Fibroblast of skin of right biceps (primary cell): ENCODE measurements at places on chromosomes 12 and 14.
A peak's percentile ranks its signal among the peaks of the same experiment; 100 is the strongest.

DNA sequence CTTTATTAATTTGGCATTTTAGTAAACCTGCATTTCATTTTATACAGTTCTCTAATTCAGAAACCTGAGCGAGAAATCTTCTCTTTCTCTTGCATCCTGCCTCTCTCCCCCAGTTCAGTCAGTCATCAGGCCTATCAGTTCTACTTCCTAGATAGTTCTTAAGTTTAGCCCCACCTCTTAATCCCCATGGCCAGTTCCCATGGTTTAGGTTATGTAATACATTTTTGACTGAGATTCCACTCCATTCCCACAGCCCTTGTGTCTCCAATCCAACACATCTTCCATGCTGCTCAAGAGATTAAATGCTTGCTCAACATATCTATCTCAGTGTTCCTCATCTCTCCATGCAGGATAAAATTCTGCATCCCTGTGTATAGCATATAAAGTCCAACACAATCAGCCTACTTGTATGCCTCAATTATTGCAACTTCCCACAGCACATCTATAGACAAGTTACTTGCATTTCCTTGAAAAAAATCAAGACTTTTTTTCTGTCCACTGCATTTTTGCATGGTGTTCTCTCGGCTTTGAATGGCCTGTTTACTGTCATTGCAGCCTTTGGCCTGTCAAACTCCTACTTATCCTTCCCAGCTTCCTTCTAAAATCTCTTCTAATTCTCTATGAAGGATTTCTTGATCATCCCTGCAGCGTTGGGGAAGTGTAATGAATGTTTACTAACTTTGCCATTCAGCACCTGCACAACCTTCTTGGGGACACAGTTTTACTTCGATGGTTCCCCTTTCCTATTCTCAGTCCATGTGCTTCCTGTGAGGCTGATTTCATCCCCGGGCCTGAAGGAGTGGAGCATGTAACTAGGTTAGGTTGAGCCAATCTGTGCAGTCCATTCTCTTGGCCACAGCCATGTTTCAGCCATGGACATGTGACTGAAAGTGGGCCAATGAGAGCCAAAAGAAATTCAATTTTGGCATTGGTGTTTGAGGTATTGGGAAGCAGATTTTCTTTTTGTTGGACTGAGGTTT, 80.8 kb downstream of the DACT1 start:
- DNase-seq, result no peak

DNA sequence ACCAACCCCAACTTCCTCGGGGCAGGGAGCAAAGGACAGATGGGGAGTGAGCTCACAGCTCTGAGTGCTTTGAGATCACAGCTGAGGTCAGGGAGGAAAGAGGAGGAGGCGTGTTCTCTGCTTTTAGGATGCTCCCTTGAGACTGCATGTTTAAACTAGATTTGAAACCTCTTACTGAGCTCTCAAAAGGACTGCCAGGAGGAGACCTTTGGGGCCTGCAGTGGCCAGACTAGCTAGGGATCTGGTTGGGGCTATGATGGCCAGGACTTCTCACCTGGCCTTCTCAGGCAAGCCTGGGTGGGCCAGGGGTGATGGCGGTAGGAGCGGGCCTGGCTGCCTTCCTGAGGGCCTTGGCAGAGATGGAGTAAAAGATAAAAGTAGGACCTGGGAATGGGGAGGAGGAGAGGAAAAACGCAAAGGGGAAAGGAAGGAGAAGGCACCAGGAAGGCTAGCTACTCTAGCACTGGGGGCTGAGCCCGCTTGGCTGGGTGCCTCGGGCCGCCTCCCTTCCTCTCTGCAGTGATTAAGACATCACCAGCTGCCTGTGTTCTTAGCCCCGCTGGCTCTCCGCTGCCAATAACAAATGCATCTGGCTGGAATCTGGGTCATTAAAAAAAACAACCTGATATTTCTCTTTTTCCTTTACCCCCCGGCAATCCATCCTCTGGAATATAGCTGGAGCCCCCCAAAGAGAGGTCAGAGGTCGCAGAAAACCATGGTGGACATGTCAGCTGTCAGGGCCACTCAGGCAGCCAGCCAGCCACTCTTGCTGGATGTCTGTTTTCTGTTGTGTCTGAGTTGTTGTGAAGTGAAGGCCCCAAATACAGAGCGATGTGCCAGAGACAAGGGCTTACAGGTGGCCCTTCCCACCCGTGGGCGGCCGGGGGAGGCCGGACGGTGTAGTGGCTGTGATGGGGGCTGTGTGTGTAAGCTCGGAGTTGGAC, 141.3 kb downstream of the TSPAN9 start:
- peak; percentile 73 for DNase-seq

- no peak for DNase-seq
Observed at GRCh38 chr12:14400599-14400998, 35.1 kb downstream of the ATF7IP start.

DNA sequence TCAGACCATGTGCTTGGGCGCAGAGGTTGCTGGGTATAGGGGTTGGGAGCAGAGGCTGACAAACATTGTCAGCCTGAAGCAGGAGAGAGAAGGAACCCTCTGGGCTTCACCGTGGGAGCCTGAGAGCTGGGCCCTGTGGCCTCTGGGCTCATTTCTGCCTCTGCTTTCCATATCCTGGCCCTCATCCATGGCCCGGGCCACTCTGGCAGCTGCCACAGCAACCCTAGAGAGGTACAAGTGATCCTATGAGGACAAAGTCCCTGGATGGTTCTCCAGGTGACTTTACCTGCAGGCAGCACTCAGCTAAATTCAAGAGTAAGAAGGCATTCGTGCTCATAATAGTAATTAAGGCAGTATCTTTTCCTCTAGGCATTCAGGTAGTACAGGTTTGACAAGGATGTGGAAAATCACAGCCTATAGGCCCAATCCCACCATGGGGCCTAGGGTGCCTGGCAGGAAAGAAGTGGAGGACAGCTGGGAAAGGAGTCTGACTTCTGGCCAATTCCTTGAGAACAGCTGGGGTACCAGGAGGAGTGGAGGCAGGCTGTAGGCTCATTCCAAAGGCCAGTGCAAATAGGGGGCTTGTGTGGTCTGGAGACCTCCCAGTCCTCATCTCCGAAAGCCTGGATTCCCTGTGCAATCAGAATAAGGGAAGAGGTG, 3.6 kb upstream of the TTC7B start:
- DNase-seq, result no peak

- peak; percentile 25 for DNase-seq
Observed at GRCh38 chr14:51784466-51784865, 75.9 kb upstream of the GNG2 start.

DNA sequence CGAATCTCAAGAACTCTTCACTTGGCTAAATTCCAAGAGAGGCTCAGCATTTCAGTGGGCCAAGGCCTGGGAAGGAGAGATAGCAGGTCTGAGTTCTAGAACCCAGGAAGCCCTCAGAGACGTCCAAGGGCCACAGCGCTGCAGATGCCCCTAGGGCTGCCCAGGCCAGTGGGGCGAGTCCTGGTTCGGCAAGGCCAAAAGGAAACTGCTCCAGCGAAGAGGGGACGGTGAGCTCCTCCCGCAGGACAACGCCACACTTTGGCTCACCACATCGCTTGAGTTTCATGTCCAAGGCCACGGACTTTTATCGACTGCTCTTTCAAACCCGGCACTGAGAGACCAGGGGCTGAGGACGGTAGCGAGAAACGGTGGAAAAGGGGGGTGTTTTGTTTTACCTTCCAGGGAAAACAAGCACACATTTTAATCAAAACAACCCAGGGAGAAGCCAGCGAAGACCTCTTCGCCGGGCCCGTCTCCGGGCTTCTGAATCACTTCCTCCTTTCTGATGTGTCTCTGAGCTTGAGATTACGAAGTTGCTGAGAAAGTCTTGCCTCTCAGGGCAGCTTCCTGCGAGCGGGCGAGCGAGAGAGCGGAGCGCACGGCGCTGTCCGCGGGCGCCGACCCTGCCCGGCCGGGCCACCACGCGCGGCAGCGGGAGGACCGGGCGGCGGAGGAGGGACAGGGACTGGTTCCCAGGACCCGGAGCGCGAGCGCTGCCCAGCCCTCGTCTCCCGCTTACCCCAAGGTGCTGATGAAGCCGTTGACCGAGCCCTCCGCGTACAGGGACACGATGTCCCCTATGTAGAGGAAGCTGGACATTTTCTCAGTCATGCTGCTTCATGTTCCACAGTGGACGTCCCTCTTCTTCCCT, 808 bp downstream of the ITPR2 start:
- peak; percentile 81 for DNase-seq
